ENCODE measurements at places on chromosomes 3 and 15.

- DNase-seq: no peak
Observed at GRCh38 chr3:157046520-157046919, 113.4 kb downstream of the CCNL1 start.

GRCh38 chr3:80770106-80771074, 991.1 kb downstream of the GBE1 start:
- no peak for DNase-seq

DNA sequence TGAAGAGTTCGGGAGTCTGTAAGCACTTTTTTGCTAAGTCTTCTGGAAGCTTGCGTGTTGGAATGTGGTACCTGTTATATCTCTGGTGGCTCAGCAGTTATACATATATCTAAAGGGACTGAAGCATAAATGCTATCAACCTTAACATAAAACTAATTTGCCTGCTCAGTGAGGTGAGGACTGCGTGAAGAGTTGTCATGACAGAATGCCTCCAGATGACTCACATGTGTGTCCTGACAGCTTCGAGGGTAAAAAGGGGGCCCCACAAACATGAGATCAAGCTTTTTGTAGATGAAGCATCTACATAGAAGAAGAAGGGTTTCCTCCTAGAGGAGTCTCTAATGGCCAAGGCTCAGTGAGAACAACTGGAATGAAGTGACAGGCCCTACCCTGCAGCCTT, 88.8 kb upstream of the C3orf80 start:
- DNase-seq: no peak

DNA sequence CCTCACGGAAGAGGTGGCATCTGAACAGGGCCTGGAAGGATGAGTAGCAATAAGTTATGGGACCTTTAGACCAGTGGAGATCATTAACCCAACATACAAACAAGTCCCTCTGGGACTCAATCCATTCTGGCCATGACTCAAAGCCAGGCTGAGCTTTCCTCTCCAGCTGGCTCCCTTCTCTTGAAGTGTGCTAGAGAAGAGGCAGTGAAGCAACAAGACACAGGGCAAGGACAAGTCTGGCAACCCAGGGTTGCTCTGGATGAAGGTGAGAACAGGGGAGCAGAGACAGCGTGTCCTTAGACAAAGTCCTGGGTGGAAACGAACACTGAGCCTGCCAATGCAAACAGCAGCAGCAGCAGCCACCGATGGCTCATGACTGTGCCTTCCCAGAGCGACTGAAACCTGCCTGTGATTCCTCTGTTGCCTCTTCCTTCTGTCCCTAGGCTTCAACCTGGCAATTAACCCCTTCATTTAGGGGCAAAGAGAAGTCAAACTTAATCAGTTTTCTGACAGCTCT, 86.8 kb downstream of the BDH1 start:
- DNase-seq: peak; percentile 58

GRCh38 chr3:155032918-155033317, 47.2 kb upstream of the MME start:
- peak; percentile 80 for DNase-seq

DNA sequence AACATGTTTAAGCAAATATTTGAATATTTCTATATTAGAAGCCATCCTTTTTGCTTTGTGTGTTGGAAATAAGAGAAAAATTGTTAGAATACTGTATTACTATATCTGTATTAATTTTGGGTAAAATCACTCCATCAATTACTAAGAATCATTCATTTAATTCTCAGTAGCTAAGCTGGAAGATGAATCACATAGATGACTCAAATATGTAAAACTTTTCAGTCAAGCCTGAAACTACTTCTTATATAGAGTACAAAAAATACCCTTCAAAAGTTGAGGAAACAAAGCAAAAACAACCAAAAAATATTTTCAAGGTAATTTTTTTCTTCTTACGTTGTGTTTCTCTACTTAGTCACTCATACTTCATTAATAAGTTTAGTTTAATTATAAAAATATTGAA, 205.7 kb upstream of the ROBO1 start:
- peak; percentile 15 for DNase-seq

Measured in adipocyte (in vitro differentiated cells).